Psoas muscle (tissue), 8 donors: ENCODE measurements at places on chromosomes 3 and 15.

DNA sequence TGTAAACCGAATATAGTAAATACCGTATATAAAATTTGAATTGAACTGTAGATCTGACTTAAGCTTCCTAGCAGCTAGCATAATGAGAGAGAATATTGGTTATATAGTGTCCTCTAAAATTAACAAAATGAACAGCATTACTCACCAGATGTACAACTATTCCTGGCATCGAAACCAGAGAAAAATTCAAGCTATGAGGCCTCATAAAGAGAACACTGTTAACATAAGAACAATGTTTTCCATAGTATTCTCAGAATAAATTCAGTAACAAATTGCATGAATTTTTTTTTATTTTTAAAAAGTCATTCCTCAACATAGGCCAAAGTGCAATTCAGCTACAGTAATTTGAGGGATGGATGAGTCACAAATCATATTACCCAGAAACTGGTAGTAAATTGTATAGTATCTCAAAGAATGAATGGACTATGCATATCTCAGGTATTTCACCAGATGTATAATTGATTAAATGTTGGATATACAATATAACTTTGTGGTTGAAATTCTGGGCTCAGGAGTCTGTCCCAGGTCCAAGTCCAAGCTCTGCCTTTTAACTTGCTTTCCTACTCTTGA, 5.0 kb downstream of the TMEM207 start:
- DNase-seq = no peak

DNA sequence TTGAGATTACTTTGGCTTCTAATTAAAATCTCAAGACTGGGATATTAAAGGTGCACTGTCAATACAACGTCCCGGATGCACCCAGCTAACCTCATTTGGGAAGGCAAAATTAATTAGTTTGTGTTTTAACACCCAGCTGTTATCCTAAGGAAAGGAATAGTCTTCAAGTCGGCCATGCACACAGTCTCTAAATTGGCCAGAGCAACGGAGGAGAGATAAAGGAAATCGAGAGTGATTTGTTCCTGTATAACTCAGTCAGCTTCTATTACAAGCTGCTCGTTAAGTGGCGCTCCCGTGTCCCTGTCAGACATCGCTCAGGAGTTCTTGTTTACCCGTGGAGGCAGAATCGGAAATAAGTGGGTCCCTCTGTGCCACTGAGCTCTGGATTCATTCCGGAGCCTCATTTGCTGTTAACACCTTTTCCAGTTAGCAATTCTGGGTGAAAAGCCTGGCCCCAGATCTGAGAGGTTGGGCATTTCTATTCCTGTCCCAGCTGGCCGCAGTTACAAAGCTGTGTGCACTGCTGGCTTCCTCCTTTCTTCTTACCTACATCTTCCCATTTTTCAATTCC, 63.9 kb downstream of the ST8SIA2 start:
- DNase-seq = no peak

DNA sequence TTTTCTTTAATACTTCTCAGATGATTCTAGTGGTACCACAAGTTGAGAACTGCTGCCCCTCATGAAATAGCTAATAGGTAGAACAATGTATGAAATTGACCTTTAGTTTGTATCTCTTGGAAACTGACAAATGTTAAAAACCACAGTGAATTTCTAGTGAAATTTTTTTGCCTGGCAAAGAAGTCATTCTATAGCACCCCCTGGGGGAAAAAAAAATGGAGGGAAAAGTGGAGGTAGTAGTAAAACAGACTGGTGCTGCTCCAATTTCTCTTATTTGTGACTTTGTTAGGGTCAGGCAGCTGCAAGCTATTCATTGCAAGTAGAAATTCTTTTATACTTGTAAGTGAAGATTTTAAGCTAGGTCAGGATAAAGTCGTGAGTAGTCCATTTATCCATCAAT, 605.0 kb downstream of the NLGN1 start:
- no peak for DNase-seq

DNA sequence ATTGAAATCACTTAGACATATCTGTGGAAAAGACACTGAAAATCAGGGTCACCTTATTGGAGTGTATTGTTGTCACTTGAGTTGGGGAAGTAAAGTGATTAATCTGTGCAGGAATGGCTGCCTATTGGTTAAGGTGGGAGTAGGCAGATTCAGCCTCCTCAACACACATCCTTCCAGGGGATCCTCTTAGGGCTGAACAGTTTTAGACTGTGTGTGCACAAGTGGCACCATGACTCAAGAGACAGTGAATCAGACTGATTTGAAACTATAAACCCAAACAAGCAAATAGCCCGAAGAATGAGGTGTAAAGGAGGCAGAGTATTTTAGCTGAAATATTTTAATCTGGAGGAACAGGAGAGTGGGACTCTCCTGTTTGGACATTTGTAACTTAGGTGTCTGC, 4.9 kb downstream of the ABHD17C start:
- DNase-seq = no peak

- no peak for DNase-seq
Observed at GRCh38 chr3:172573422-172573821, 50.2 kb upstream of the TNFSF10 start.
